Stimulated activated CD4-positive, alpha-beta T cell treated with anti-CD3 and anti-CD28 coated beads, TNF-alpha, amount 100 ng/mL, for 4 hours (primary cell): ENCODE measurements at places on chromosomes 4 and X.

GRCh38 chr4:187711586-187711985 lies 284.0 kb upstream of the ZFP42 start:
- DNase-seq, result no peak

DNA sequence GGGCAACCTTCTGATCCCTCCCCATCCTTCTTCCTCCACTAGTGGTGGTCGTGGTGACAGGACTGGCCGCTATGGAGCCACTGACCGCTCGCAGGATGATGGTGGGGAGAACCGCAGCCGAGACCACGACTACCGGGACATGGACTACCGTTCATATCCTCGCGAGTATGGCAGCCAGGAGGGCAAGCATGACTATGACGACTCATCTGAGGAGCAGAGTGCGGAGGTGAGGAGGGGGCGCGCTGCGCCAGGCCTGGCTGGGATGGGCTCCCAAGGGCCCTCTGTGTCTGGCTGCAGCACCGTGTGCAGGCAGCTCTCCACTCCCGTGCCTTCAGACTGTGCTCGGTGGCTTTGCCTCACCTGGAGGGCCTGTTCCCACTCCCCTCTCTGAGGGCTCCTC lies 24.3 kb downstream of the RBM10 start:
- DNase-seq, result no peak

GRCh38 chr4:122689972-122690371 lies 42.5 kb upstream of the BBS12 start:
- DNase-seq, result no peak

- no peak for DNase-seq
Measured at GRCh38 chr4:122755675-122756074, 23.2 kb downstream of the BBS12 start.

GRCh38 chr4:41933997-41934503 lies 1.2 kb upstream of the TMEM33 start:
- DNase-seq, result no peak
